AG20443 (cell line): ENCODE measurements at places on chromosomes 1 and 21.

- no peak for DNase-seq
These were observed 49.5 kb upstream of the NPL start for GRCh38 chr1:182740120-182740519.

GRCh38 chr1:15424146-15424667, 14.0 kb upstream of the CTRC start:
- no peak for DNase-seq

GRCh38 chr1:51906306-51907078, 28.0 kb upstream of the NRDC start:
- no peak for DNase-seq

DNA sequence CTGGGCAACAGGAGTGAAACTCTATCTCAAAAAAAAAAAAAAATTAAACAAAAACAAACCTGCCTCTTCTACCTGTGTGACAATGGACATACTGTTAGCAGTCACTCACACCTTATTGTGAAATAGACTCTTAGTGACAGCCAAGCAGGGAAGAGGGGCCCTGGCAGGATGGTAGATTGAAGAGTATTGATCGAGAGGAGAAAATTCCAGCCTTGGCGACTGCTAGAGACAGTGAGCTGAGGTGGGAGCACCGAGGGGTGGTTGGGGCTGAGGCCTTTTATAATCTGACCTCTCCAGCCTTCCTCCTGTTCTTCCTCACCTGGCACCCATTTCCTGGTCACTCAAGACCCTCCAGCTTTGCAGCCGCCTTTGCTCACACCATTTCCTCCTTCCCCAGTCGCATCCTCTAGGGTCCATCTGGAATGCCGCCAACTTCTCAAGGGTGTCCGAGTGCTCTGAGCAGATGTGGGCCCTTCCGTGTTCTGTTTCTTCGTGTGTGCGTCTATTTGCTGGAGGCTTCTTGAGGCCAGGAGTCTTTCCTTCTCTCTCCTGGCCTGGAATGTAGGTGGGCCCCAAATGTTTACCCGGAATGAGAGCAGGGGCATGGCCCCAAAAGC, 196.9 kb upstream of the TMEM51 start:
- DNase-seq = no peak

DNA sequence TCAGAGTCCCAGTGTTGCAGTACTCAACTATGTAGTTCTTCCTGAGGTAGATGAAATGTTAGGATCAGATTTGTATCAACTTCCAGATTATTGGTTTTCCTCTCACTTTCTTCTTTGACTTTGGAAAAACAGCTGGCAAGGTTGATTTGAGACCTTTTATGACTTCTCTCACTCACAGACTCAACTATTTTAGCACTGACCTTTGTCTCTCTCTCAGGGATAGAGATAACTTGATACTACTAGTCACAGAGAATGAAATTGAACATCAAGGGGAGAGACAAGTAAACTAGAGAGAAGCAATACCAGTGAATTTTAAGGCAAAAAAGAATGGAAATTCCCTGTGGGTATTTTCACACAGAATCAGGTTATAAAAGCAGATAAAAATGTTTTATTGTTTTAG, 159.7 kb upstream of the B3GALT2 start:
- DNase-seq = no peak

GRCh38 chr1:26711777-26712176, 16.0 kb downstream of the ARID1A start:
- DNase-seq = no peak

GRCh38 chr1:3514404-3514803, 59.9 kb downstream of the ARHGEF16 start:
- no peak for DNase-seq

GRCh38 chr21:43016728-43017127, 42.4 kb downstream of the PKNOX1 start:
- DNase-seq = no peak

- DNase-seq = peak; percentile 31
These were observed 37.6 kb downstream of the DIPK1A start for GRCh38 chr1:92923664-92924063.

- no peak for DNase-seq
These were observed 95.2 kb downstream of the NPHP4 start for GRCh38 chr1:5896706-5897660.

GRCh38 chr1:245870698-245871097, 636.4 kb downstream of the SMYD3 start:
- DNase-seq = no peak

GRCh38 chr1:16458831-16459230, 18.3 kb downstream of the NECAP2 start:
- no peak for DNase-seq

GRCh38 chr1:177425199-177425598, 254.4 kb downstream of the BRINP2 start:
- DNase-seq = no peak

DNA sequence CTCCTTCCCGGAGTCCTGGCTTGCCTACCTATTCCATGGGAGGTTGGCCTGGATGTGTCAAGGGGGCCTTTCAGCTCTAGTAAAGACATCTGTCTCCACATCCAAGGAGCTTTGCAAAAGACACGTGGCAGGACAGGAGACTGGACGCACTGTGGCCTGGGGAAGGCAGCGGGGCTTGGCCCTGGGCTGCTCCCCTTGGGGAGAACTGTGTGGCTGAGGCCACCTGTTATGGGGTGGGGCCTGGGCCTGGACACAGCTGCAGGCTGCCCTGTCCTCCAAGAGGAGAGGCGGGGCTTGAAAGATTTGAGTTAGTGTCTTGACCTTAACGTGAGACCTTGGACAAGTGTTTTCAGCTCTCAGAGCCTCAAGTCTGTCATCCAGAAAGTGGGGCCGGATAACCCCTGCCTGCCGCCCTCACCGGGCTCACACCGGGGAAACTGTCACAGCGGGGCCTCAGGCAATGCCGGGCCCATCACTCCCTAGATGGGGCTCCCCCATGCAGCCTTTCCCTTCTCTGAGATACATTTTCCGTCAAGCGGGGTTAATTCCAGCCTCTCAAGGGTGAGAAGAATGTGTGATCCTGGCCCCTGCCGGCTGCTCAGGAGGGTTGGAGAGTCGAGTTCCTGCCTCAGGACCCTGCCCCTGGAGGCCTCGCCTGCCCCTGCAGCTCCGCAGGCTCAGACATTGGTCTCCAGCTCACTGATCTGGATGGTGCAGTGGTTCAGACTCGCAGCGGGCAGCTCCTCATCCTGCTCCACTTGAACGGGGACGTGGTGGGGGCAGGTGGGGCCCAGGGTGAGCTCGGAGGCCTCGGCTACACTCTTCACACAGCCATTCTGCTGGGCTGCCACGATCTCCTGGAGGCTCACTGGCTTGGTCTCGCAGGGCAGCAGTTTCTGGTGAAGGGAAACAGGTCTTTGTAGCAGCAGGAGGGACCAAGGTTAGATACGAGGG, 25.6 kb downstream of the PODN start:
- DNase-seq = no peak

DNA sequence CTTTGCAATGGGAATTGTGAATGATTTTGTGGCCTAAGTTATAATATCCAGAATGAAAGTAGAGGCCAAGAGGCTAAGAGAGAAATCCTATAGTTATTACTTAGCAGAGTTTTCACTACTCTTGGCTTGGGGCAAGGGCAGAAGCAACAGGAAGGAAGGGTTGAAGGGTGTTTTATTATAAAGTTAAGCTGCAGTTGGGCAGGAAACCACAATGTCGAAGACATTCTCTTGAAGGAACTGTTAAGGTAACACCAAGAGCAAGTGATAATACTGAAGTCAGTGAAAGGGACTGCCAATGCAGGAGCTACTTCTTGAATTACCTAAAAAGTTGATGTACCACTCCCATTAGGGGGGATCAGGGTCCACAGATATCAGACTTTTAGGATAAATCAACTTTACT, 8.3 kb downstream of the XCL2 start:
- DNase-seq = no peak

DNA sequence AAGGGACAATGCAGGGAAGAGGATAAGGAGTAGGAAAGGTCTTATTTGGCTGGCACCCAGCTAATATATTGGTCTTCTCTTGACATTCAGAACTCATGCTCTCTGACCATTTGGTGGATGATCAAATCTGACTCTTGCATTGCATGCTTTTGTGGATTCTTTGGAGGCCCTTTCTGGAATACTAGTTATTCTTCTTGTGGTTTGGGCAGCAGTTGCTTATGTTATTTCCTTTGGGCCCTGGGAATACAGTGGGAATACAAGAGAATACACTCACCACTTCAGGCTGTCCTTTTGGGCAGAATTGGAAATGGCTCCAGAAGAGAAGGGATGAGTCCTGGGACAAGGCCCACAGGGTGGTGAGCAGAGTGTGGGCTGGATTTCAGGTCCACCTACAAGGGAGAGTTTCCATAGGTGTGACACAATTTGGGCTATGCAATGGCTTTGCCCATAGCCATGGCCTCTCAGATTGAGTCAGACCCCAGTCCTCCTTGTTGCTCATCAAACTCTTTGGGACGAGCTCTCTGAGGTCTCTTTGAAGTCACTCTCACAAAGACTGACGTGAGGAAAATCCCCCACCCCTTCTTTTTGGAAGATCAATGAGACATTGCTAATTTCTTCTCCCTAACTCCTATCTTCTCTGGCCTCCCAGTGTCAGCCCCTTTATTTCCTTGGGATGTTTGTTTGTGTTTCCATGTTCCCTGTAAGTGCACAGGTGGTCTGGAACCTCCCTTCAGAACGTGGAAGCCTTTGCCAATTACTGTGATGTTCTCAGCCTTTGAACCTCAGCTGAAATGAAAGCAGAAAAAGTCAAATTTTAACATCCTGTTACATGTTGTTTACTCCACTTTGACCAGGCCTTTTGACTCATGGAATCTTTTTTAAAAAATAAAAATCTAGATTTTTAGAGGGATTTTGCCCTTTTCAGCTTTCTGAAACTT, 19.4 kb downstream of the HSD11B1 start:
- DNase-seq = peak; percentile 25

GRCh38 chr1:57195436-57195941, 228.4 kb downstream of the DAB1 start:
- no peak for DNase-seq

- DNase-seq = no peak
These were observed 13.9 kb downstream of the CELSR2 start for GRCh38 chr1:109263234-109263596.

DNA sequence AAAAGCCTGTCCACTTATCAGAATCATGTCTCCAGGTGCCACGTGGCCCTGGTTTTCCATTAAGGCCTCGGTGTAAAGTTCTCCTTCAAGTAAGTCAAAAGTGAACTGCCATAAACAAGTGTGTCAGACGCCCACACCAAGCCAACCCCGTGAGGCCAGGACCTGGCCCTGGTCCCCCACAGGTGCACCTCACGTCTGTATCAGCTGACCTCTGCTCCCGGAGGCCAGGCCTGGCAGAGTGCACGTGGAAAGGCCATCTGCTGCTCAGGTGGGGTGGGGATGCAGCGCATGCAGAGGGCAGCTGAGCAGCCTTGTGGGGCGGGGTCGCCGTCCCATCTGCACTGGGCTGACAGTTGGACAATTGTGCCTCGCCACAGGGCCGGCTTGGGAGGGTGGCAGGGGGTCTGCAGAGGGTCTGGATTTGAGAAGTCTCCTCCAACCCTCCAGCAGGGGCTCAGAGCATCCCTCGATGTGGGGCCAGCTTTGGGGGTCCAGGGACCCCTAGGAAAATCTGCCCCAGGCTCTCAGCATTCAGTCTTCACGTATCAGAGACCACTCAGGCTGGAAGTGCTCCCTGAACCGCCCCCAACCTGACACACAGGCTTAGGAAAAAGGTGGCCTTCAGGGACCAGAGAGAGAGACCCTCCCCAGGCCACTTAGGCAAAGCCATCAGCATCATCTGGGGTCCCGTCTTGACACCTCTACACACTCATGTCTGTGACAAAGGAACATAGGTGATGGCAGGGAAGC, 3.0 kb downstream of the SLC19A1 start:
- no peak for DNase-seq

DNA sequence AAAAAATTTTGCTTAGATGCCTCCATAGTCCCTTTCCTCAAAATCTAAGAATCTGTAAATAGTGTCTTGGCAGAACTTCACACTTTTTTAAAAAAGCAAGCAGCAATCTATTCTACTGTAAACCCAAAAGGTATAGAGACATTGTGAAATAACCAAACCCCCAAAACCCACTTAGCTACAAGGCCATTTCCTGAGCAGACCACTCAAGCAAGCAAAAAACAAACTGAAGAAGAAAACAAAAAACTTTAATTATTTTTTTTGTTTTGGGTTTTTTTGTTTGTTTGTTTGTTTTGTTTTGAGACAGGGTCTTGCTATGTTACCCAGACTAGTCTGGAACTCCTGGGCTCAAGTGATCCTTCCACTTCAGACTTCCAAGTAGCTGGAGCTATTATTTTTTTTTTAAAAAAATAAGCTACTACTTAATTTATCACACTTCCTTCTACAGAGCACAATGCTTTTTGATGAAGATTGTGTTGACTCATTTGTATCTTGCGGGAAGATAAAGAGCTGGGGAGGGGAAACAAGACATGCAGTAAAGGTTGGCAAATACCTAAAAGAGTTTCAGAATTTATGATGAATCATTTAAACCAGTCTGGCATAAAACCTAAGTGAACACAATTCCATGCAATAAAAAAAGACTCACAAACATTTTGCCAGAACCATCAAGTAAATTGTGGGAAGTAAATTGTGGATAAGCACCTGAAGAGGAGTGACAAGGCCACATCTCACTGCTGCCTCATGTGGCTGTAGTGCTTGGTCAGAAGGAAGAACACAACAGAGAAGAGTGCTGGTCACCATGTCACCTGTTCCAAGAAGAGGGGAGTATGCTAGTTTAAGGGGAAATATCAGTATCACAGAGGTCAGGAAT, 2.7 kb upstream of the PTPN22 start:
- DNase-seq = no peak

GRCh38 chr1:199843861-199844260, 183.6 kb upstream of the NR5A2 start:
- DNase-seq = no peak

GRCh38 chr1:76679534-76680152, 187.6 kb upstream of the ST6GALNAC5 start:
- no peak for DNase-seq

- DNase-seq = peak; percentile 82
These were observed 6.1 kb downstream of the ADAMTS4 start for GRCh38 chr1:161192476-161193465.

DNA sequence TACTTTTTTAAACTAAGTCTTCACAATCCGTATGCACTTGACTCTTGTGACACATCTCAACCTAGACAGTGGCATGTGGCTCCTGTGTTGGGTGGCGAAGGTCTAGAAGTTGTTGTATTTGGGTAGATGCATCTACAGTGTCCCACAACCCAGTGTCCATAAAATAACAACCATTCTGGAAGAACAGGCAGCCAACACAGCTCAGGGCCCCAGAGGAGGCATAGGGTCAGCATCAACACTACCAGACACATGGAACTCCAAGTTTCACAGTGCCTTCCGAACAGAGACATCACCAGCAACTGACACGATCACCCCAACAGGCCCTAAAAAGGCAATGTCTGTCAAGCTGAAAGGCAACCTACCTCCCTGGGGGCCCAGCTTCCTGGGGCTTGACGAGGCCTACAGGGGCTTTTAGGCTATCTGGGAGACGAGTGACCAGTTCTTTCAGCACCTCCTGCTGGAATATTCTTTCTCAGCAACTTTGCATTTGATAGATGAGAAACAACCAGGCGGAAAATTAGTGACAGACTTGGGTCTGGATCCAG, 5.6 kb downstream of the SH3BP5L start:
- DNase-seq = no peak

DNA sequence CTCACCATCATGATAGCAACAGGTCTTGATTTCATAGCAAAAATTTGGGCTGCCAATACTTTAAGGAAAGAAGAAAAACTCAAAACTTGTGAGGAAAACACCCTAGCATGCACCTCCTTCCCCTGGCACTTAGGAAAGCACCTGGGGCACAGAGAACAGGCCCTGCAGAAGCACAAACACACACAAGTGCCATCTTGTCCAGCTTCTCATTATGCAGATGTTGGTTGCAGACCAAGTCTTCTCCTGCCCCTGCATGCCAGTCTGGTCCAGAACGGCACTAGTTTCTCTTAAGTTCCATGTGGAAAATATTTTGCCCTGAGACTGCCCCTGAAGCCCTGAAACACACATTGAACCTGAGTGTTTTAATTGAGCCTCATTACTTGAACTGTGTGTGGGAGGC, 6.3 kb upstream of the ETV3 start:
- no peak for DNase-seq
